ENCODE measurements at places on chromosomes 1 and 21.
A peak's percentile ranks its signal among the peaks of the same experiment; 100 is the strongest.

DNA sequence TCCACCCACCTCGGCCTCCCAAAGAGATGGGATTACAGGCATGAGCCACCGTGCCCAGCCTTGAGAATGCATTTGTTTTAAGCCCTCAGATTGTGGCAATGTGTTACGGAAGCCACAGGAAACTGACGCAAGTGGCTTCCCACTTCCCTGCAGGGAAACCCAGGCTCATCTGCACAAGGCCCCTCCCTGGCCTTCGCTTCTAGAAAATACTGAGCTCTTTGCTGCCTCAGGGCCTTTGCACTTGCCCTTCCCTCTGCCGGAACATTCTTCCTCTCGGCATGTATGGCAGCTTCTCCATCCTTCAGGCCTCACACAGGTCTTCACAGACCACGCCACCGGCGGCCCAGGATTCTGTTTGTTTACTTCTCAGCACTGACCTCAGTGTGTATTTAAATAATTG, 137.0 kb upstream of the TMEM51 start:
- DNase-seq = no peak

GRCh38 chr1:48021792-48022191, 24.6 kb upstream of the TRABD2B start:
- DNase-seq = no peak

- DNase-seq = no peak
These were observed 68.7 kb upstream of the KLHDC7A start for GRCh38 chr1:18411820-18412641.

DNA sequence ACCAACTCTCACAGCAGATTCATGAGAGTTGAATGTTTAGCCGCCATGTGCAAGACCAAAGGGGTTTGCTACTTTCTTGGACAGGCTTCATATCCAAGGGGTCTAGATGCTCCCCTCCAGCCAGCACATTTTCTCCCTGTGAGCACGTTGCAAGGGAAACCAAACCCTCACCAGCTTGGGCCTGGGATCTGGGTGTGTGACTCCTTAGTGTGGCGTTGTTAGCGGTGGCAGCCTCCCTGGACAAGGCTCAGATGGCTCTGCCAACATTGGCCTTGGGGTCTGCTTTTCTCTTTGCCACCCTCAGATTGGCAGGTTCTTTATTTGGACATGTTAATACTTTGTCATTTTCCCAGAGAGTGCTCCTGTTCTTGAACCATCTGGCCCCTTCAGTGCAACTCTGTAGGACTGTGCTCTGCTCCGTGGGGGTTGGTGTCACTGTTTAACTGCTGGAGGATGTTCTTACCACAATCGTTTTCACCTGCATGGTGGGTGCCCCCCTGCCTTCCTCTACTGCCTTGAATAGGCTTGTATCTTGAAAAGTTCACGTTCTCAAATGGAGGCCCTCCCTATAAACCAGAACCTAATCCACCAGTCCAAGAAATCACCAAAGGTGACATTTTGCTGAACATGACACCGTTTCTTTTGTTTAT, 13.4 kb downstream of the ABCG1 start:
- DNase-seq = no peak

DNA sequence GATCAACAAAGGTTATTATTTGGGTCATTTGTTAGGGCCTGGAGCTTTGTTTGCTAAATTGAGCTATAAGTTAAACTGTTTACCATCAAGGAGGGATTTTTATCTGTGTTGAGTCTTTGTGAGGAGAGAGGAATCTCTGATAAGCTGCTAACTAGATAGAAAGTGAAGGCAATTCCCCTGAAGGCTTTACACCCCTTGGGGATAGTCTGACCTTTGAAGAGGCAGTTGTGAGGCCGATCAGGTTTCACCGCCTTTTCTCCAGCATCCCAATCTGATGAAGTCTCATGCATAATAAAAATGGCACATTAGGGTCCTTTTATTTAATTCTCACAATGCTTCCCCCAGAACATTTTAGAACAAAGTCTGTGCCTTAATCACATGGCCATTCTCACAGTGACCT, 21.8 kb downstream of the C1orf21 start:
- DNase-seq = no peak

DNA sequence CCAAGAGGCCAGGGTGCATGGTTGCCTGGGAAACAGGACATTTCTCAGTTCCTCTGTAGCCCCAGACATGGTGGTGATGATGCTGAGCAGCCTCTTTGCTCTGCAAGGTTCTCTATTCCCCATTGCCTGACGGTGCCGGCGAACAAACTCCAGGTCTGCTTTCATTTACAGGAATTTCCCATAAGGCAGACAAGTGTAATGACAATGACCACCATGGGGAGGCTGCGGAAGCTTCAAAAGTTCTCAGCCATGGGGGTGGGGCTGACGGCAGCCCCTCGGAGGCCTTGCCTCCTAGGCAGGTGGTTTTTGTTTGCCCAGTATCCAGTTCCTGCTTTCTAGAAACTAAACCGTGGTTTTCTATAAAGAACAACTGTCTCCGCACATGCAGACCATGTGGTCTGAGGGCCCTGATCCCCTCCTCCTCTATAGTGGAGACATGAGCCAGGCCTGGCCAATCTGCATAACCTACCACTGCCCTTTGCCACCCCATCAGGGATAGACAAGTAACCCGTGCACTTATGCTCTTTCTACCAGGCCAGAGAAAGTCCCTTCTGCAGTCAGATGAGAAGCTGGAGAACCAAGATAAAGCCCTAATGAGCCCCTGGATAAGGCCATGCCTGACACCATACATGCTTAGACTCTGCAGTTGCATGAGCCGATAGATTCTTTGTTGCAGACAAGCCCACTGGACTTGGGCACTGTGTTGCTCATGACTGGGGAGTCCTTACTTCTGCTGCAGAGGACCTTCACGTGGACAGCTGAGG, 54.1 kb downstream of the LDLRAD2 start:
- DNase-seq = peak; percentile 72

GRCh38 chr1:245000872-245001188, 136.5 kb upstream of the HNRNPU start:
- DNase-seq = no peak

GRCh38 chr21:40215941-40216340, 348.7 kb downstream of the PCP4 start:
- no peak for DNase-seq

GRCh38 chr1:211527006-211527405, 35.0 kb upstream of the RD3 start:
- no peak for DNase-seq

DNA sequence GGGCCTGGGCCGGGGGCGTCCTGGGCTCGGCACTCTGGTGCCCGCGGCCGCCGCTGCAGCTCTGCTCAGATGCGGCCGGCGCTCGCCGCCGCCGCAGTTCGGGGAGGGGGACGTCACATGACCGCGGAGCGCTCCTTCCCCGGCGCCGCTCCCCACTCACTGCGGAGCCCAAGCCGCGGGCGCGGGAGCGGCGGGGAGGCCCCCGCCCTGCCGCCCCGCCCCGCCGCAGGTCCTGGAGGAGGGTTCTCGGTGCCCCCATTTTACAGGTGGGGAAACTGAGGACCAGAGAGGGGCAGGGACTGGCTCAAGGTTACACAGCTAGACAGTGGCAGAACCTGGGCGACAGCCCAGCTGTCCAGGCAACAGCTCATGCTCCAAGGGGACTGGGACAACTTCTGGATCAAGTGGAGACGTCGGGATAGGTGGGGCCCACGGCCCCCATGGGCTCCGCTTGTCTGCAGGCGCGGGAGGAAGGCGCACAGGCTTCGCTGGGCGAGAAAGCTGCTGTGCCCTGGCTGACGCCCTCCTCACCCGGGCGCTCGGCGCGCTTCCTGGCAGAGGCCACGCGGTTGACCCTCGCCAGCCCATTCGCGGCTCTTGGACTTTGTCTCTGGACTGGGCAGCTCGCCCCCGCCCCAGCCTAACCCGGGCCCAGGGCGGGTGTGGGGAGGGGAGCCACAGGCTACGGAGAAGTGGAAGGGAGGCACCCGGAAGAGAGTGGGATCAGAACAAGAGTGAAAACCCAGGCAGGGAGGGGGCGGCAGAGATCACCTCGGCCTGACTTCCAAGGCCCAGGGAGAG, at the start of gene RAP1GAP:
Gene RAP1GAP, minus strand, starts transcription at position 100 of the 801 bp plus-strand sequence. CDS start 49,325 bp downstream, outside the sequence.
- peak; percentile 77 for DNase-seq

DNA sequence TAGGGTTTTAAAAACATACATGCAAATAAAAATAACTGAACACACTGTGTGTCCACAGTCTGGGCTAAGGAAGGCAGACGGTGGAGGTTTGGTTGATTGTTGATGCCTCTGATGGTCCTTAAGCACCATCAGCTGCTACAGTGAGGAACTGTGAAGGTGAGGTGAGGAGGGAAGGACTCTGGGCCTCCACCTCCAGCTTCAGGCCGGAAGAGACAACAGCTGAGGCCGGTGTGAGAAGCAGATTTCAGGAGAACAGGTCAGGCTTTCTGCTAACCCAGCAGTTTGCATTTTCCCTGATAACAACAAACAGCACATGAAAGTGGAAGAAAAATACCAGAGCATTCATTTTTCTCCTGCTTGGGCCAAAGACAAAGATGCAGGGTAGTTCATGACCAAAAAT, 189.9 kb upstream of the AJAP1 start:
- no peak for DNase-seq

- no peak for DNase-seq
These were observed 3.3 kb downstream of the DPH5 start for GRCh38 chr1:101022294-101022693.

GRCh38 chr21:44436111-44436611, 19.1 kb upstream of the LRRC3 start:
- DNase-seq = no peak

DNA sequence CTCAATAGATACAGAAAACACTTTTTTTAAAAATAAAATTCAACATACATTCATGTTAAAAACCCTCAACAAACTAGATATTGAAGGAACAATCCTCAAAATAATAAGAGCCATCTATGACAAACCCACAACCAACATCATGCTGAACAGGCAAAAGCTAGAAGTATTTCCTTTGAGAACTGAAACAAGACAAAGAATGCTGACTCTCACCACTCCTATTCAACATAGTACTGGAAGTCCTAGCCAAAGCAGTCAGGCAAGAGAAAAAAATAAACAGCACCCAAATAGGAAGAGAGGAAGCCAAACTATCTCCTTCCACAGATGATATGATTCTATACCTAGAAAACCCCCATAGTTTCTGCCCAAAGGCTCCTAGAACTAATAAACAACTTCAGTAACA, 46.2 kb upstream of the IVNS1ABP start:
- no peak for DNase-seq

GRCh38 chr1:147634645-147635044, 35.7 kb downstream of the ACP6 start:
- DNase-seq = no peak

GRCh38 chr21:44371596-44371995, 18.2 kb downstream of the TRPM2 start:
- no peak for DNase-seq

All from large intestine (tissue), 12 donors.